ENCODE measurements at places on chromosomes 2 and 18.

DNA sequence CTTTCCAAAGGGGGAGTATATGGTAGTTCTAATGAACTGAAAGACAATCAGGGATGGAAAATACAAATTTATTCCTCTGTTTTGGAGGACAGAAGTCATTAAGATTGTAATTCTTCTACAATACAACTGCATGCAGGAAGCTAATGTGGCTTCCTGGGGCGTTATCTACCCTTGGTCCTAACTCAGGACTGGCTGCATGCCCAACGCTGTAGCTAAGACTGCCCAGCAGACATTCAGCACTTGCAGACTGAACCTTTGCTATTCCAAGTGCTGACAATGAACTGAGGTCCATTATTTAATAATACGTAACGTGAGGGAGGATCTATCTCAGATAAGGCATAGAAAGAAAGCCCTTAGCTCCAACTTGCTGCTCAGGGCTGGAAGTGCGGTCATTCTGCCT lies 53.2 kb downstream of the ZAP70 start:
- DNase-seq, result no peak

DNA sequence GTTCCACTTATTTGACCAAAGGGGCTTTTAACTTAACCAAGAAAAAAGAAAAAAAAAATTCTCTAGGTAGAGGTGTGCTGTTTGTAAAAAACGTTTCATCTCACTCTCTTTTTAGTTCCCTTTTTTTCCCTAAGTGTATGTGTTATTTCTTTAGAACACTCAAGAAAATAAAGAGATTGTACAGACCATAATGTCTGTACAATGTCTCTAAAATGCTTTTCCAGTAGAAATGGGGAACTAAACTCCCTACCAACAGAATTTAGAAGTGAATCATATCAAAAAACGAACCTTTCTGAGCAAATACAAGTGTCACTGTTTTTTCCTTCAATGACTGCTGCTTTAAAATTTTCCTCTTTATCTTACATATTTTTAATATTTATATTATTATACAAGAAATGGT lies 72.0 kb downstream of the CDH7 start:
- DNase-seq, result no peak

GRCh38 chr18:22933966-22934423 lies 867 bp downstream of the RBBP8 start:
- no peak for DNase-seq

- no peak for DNase-seq
Observed at GRCh38 chr18:61738488-61738887, 154.3 kb downstream of the RNF152 start.

DNA sequence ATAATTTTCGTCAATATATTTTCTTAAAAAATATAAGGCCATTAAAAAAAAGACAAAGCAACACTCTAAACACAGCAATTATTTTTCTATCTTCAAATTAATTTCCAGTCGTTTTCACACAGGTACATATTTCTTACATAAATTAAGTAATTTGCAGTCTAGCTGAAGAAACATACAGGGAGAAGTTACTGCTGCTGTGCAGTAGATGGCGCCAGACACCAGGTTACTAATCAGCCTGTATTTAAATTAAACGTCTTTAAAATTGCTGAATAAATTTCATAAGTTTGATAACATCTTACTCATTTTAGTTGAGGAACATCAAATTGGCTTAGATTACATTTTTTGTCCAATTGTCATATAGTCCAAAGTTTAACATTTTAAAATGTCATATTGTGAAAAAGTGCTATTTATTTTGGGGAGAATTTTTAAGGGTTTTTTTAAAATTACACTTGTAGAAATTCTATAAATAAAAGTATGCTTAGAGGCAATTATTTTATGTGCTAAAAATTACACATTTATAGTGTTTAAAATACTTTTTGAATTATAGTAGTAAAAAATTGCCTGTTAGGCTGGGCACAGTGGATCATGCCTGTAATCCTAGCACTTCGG lies 88.4 kb downstream of the PMAIP1 start:
- DNase-seq, result peak; percentile 26

- no peak for DNase-seq
Observed at GRCh38 chr2:112683550-112684414, 37.0 kb upstream of the NT5DC4 start.

- DNase-seq, result no peak
Observed at GRCh38 chr18:77103991-77104531, 28.5 kb downstream of the MBP start.
